ENCODE measurements at places on chromosomes 11 and 22.

- peak; percentile 63 for DNase-seq
Measured at GRCh38 chr11:62497132-62497801, 49.3 kb downstream of the AHNAK start.

- peak; percentile 21 for DNase-seq
Measured at GRCh38 chr11:80155412-80156017, 714.7 kb upstream of the TENM4 start.

GRCh38 chr11:118618115-118618990 lies 10.9 kb downstream of the PHLDB1 start:
- peak; percentile 93 for DNase-seq

- no peak for DNase-seq
Measured at GRCh38 chr11:68651985-68652682, 32.2 kb upstream of the GAL start.

DNA sequence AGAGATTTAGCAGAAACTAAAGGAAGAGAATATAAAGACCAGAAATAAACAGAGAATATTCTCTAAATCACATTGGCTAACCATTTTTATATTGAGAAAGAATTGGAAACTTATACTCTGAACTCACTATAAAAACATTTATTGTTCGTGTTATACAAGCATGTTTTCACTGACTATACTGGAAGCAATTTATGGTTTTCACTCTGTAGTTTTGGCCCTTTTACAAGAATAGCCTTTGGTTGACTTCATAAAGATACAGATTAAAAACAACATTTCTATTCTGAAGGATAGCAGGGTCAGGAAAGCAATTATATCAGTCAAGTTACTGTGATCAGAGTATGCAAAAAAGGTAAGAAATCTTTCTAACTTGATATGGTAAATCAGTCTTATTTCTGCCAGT lies 965.7 kb upstream of the FAT3 start:
- DNase-seq = no peak

All from kidney capillary endothelial cell (primary cell).